ENCODE measurements at places on chromosomes 1 and 21. TPM values are rescaled to one million over a fixed set of nuclear protein-coding genes. Genes with fewer than 3 reads are reported as not detected.

- no peak for DNase-seq
Observed at GRCh38 chr1:177246710-177247580, 76.2 kb downstream of the BRINP2 start.

- no peak for DNase-seq
Observed at GRCh38 chr1:200755456-200755855, 16.8 kb downstream of the CAMSAP2 start.

DNA sequence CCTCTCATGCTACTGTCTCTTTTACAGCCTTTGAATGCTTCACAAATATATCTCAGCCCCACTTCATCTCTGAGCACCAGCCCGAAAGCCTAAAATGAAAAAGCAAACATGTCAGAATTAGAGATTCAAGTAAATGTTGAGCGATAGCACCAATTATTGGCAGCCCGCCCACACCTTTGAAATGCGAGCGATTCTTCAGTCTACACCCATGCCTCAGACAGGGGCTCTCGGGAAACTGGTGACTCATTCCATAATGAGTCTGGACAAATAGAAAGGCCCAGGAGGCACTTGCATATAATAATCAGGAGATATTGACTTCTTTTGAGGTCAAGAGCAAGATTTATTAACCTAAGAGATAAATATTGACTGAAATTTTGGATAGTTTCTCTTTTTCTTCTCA is 487.3 kb upstream of the PTBP2 start:
- DNase-seq: peak; percentile 69

DNA sequence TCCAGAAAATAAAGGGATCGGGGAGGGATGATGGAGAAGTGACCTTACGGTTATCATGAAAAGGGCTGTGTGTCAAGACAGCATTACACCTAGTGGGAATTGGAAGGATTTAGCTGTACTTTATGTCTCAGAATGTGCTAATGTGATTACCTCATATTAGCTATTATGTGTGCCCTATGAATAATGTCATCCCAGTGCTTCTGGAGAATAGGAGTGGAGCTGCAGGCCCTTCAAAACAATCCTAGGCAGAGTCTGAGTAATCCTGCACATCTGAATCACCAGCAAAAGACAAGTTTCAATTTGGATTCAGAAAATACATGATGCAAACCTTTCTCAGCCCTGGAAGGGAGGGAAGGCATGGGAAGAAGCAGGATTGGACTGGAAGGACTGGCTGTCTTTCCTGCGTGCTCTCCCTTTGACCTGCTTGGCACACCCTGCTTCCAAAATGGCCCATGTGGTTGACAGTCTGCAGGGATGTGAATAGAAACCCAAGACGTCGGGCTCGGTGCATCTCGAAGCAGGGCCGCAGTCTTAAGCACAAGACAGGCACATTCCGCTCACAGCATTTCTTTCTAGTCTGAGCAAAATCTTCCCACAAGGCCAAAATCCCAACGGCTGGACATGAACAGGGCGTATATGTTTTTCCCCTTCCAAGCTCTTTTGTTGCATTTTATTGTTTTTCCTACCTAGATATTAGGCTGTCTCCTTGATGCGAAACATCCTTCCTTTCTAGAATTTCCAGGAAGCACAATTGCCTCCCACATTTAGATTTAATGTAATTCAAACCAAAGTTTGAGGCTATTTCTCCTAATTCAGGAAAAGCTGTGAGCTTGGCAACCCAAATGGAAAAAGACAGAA is 54.3 kb upstream of the TARBP1 start:
- DNase-seq: peak; percentile 87

GRCh38 chr1:225880222-225880588 is 2.0 kb downstream of the TMEM63A start:
- no peak for DNase-seq

DNA sequence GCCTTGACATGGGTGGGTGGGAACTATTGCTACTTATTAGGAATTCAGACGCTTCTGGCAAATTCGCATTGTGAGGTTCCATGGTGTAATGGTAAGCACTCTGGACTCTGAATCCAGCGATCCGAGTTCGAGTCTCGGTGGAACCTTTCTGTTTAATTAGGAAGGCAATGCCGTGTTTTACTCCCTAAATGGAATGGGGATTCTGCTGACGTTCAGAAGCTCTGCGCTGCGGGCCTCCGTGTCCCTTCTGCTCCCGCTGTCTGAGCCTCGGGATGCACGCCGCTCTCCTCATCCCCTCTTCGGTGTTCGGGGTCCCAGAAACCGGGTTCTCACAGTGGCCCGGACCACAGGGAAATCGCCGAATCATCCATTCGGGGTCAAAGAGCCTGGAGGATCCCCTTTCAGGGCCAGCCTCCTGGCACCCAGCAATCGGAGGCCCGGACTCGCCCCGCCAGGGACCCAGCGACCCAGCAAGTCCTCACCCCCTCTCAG is 280.3 kb downstream of the FAM72C start:
- DNase-seq: no peak

- no peak for DNase-seq
Observed at GRCh38 chr1:159077120-159077961, 775 bp upstream of the AIM2 start.

DNA sequence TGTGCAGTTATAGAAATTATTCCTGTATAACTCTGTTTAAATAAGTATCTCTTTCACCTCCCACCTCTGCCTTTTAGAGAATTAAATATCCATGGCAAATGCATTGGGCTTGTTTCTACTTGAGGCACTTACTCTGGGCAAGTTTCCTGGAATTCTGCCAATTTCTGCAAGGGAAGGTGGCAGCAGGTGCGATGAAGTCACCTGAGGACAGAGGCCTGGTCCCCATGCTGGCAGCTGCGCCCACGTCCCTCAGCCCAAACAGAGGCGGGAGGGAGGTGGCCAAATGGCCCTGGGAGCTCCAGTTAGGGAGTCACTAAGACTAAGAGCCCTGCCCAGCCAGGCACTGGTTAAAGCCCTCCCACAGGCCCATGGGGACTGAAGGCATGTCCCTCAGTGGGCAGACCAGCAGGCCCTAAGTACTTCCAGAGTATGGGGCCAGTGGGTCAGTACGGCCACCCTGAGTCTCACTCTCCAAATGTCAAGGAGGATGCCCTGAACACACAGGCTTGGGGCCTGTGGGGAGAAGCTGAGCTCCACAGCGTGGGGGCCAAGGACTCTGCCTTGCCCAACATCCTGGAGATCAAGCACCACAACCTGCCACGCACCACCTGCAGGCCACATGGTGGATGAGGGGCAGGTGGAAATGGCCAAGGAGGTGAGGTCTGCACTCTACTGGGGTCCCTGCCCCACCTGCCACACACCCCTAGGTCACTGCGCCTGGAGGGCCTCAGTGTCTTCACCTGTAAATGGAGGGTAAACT is 19.4 kb downstream of the ACOT7 start:
- no peak for DNase-seq

GRCh38 chr1:4962836-4963235 is 308.4 kb downstream of the AJAP1 start:
- no peak for DNase-seq

- DNase-seq: peak; percentile 70
Observed at GRCh38 chr1:41802532-41803501, 115.9 kb downstream of the HIVEP3 start.

DNA sequence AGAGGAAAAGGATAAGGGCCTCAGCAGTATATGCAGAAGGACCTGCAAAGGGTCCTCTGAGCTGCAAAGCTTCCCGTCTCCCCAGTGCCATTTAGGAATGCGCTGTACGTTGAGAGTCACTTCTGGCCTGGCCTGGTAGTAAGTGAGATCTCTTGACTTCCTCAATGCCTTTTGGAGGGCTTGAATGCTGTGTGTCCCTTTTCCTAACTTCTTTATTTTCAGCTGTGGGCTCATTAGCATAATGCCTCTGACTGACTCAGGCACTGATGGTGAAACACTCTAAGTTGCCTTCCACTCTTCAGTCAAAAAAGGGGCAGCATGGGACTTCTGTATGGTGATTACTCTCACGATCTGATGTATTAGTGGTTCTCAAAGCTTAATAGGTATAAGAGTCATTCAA is 49.9 kb downstream of the XCL1 start:
- no peak for DNase-seq

DNA sequence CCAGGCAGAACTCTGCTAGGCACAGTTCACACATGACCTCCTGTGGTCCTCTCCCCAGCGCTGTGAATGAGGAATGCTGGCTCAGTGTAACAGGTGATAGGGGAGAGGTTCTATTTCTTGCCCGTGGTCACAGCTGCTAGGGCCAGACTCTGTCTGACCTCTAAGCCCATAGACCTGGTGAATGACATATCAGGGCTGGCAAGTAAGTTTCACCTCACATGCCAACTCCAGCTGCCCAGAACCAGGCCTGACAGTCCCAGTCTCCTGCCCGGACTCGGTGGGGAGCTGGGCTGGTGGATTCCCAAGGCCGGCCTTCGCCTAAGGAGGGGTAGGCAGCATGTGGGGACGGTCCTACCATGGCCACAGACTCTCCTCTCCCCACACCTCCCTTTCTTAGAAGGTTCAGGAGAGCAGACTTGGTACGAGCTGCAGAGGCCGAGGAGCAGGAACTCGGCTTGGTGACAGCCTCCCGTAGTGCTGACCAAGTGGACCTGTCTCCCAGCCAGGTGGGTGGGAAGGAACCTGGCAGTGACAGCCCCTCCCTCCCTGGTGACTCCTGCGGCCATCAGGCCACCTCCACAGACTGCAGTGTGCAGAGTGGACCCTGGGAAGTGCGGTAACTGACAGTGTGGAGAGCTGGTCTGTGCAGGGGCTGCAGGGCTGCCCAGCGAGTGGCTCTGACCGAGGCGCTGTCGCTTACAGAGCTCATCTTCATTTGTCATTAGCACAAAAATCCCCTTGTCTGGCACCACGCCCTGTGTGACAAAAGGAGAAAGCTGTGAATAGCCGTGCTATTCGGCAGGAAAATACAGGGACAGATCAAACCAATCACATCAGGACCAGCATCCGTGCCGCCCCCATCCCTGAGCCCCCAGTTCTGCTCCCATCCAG is 74.6 kb downstream of the SCCPDH start:
- no peak for DNase-seq

DNA sequence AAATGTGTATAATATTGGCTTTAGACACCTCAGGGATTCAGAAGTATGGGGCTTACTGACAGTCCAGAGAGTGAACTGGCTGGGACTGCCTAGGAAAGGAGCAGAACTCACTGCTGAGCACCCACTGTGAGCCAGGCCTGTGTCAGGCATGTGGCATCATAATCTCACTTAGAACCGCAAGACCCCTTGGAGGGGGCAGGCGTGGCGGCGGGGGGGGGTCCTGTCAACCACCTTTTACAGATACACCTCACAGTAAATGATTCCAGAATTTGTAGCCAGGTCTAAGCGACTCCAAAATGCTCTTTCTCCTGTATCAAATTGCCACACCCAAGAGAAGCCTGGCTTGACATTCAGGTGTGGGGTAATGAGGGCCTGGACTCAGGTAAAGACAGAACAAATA is 235.5 kb downstream of the KCNH1 start:
- no peak for DNase-seq

DNA sequence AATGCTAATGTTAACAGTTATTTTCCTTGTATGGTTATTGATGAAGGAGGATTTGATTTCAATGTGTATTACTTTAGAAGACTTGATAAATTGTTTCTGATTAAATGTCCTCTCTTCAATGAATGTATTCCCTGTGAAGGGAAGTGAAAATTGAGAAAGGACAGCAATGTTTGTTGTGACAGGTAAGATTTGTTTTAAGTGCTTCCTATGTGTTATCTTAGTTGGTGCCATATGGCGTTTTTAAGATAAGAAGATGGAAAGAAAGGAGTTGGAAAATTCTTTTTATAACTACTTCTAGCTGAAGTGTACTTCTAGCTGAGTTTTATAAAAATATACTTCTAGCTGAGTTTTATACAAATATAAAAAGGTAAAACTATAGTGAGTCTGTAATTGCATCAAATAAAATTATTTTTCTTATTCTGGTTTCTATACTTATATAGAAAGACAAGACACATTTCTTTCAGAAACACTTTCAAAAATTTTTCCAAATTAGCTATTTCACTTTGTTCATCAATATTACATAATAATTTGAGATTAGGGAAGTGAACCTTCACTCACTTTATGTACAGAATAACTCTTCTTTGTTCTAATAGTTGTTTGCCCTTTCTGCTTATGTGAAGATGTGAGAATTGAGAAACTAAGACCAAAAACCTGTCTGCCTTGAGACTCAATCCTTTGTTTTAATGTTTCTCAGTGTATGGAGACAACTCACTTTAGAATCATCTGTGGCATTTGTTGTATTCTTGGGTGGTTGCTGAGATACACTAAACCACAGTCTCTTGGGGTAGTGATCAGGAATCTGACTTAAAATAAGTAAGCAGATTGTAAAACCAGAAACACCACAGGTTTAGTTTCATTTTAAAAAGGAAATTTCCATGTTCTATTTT is 382.9 kb upstream of the B3GALT2 start:
- DNase-seq: no peak

DNA sequence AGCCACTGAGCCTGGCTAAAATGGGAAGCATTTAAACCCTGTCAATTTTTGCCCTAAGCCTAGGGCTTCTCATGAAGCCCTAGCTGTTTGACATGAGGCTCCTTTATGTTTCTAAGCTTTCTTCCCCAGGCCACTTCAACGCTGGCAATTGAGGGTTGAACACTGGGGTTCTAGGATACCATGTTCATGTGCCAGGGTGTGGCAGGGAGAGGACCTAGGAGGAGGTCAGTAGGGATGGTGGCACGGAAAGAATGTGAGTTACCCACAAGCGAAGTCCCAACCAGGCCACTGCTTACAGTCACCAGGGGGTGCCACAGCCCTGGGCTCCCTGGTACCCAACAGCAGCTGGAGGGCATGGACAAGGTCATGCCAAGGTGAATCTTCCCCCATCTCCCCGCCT is 90.8 kb upstream of the AJAP1 start:
- no peak for DNase-seq

DNA sequence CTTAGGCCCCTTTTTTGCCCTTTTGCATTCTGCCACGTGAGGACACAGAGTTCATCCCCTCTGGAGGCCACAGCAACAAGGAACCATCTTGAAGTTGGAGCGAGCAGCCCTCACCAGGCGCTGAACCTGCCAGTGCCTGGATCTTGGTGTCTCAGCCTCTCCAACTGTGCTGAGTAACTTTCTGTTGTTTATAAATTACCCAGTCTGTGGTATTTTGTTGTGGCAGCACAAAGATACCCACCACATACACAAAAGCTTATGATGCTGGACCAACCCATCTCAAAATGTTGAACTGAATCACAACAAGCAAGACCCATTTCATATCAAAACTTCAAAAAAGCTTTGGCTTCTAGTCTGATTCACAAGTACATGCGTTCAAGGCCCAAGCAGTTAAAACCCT is 649.9 kb downstream of the KIF26B start:
- DNase-seq: no peak

- no peak for DNase-seq
Observed at GRCh38 chr1:2904191-2904590, 102.7 kb upstream of the TTC34 start.

Gene PROK1
- total RNA-seq: 5.1 TPM

Gene FOXJ3
- total RNA-seq: 36.7 TPM

Gene PLPP3
- total RNA-seq: 94.1 TPM

Gene RGS16
- 2.2 TPM for total RNA-seq

Gene ESPN
- total RNA-seq: not detected

Gene CFHR3
- 0.20 TPM for total RNA-seq

Gene TBX19
- 0.30 TPM for total RNA-seq

Gene CYP2J2
- total RNA-seq: 243 TPM

Gene YY1AP1
- total RNA-seq: 90.8 TPM

Gene SYNC
- total RNA-seq: 19.0 TPM

Data from right atrium auricular region (tissue), 2 donors.